ENCODE measurements at places on chromosomes 4 and X. TPM values are rescaled to one million over a fixed set of nuclear protein-coding genes. Genes with fewer than 3 reads are reported as not detected.

GRCh38 chr4:164779811-164780216, 25.9 kb downstream of the SMIM31 start:
- no peak for DNase-seq

- DNase-seq: no peak
Observed at GRCh38 chr4:19301527-19301926, 950.2 kb upstream of the SLIT2 start.

GRCh38 chr4:69617083-69617694, 22.3 kb downstream of the UGT2A2 start:
- DNase-seq: no peak

- no peak for DNase-seq
Observed at GRCh38 chr4:177596035-177596434, 153.8 kb upstream of the AGA start.

- no peak for DNase-seq
Observed at GRCh38 chrX:40152741-40153344, 55.1 kb upstream of the BCOR start.

GRCh38 chr4:153010146-153010545, 74.0 kb downstream of the FHDC1 start:
- no peak for DNase-seq

DNA sequence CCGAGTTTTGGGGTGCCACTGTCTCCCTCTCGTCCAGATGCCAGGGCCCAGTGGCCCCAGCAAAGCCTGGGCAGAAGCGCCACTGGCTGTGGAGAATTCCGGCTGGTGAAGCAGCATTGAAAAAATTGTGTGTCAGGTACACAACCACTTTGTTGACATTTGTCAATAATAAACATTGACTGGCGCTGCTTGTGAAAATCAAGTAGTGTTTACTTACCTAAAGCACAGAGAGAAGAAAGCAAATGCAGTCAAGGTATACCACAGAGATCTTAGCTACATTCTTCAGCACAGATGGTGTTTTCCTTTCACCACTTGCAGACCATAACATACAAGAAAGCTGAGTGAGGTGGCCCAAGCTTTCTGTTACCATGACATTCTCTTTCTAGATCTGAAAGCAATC, 14.5 kb upstream of the SLC7A11 start:
- no peak for DNase-seq

DNA sequence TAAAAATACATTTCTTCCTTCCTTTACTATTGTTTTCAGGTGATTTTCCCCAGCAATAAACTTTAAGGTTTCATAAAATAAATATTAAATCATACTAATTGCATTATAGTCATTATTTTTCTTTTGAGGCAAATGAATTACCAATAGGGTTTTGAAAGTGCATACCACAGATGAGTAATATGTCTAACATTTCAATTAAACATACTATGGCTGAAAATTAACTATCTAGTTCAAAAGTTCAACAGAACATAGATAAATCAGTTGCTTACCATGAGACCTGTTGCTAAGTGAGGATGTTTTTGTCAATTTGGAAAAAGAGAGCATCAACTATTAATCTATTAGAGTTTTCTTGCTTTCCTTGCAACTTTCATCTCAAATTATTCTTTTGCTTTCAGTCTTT, 35.0 kb downstream of the NPY5R start:
- no peak for DNase-seq

- DNase-seq: no peak
Observed at GRCh38 chrX:7119950-7120877, 27.3 kb upstream of the STS start.

DNA sequence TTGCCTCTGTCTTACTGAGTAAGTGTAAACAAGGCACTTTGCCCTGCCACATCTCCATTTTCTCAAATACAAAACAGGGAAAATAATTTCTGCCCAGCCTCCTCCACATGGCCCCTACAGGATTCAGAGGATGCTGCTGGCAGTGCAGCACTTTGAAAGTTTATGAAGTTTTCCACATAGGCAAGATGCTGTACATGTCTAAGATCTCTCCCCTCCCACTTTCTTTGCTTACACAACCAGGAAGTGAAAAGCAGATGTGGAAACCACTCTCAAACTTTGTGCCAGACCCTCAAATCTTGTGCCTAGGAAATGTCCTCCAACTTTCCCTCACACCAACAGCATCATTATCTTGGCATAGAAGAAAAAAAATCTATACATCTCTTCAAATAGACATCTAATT, 257.0 kb upstream of the LDB2 start:
- DNase-seq: no peak

DNA sequence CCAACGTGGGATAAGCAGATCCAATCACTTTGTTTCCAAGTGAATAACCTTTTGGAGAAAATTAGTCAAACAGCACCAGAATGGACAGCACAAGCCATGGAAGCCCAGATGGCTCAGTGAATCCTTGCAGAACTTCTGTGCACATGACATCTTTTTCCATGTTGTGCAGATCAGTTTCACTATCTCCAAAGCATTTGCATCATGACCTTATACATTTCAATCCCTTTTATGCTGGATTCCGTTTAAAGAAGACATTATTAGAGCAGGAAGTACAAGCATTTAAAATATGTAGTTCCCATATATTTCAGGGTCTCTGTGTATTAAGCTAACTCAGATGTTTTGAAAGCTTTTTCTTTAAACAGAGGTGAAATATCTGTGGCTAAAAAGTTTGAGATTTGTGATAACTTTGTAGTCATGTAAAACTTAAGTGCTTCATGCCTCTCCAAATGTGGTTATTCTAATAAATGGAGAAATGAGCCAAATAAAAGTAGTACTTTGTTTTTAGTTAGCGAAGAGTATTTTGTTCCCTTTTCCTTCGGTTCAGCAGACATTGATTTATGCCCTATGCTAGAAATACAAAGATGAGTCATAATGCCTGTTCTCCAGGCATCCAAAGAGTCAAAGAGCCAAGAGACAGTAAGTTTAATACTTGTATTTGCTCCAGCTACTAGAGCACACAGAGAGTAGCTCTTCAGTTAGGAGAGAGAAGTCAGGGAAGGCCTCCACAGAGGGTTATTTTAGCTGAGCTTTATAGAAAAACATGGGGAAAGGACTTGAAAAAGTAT, 39.0 kb downstream of the PLAC8 start:
- DNase-seq: no peak

DNA sequence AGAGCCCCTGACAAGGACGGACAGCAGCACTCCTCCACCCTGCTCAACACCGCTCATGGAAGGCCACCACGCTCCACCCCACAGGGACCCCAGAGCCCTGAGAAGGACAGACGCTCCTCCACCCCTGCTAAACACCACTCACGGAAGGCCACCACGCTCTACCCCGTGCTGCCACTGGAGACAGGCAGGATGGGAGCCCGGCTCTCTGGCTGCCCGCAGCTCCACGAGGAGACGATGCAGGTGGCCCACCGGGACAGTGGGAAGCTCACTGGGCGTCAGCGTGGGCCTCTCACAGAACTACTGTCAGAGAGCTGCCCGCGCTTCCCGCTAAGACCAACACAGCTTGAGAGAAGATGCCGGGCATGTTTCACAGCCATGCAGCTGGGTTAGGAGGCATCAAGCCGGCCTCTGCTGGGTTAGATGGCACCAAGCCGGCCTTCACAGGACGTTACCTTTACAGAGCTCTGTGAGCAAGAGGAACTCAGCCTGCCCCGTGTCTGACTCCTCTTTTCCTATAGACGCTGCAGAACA, 20.8 kb downstream of the GAK start:
- no peak for DNase-seq

- DNase-seq: no peak
Observed at GRCh38 chr4:31545755-31546154, 825.6 kb downstream of the PCDH7 start.

DNA sequence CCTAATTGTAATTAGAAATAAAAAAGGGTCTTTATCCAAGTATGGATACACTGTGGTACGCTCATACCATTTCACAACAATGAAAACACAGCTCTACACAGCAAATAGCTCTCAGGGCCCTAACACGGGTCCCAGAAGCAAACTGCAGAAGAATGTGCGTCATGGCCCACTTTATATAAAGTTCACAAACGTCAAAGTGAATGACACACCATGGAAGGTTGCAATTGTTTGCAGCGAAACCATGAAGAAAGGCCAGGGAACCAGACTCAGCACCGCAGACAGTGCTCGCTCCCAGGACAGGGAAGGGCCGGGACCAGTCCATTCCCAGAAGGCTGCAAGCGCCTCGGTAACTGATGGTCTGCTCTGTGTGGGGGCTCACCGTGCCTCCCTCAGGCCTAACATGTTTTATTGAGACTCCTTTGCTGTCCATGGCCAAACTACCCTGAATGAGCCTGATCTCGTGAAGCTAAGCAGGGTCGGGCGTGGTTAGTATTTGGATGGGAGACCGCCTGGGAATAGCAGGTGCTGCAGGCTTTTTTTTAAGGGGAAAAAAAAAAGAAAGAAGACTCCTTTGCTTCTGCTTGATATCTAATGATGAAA, 47.8 kb downstream of the ACOX3 start:
- DNase-seq: no peak

GRCh38 chr4:44629280-44629866, 22.1 kb downstream of the YIPF7 start:
- peak; percentile 19 for DNase-seq

DNA sequence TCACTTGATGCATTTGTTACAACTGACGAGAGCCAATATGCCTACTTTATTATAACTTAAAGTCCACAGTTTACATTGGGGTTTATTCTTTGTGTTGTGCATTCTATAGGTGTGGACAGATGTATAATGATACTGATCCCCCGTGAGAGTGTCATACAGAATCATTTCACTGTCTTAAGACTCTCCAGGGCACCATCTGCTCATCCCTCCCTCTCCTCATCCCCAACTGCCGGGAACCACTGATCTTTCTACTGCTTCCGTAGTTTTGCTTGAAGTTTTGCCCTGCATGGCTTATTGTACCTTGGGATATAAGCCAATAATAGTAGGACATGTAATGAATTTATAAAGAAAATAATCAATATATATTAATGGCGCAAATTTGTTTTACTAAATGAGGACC, 137.8 kb upstream of the MSX1 start:
- DNase-seq: no peak

MAGEA2 gene
- polyA plus RNA-seq: not detected

RBM46 gene
- 0.06 TPM for polyA plus RNA-seq

TFDP3 gene
- polyA plus RNA-seq: not detected

LUZP4 gene
- not detected for polyA plus RNA-seq
